ENCODE measurements at places on chromosomes 3 and 15.

DNA sequence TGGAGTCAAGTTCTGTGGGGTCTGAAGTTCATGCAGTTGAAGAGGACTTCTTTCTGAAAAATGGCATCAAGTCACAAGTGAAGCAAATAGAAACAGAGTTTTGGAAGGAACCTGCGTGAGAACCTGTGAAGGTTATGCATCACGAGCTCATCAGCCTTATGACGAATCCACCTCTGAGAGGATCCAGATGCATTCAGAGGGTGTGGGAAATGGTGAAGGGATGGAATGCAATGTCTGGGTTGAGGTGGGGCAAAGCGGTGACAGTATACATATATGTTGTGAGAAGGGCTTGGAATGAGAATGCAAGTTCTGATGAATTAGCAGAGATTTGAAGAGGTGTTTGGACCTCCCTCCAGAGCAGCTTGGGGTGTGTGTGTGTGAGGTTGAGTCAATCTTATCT lies 382.1 kb upstream of the TBL1XR1 start:
- no peak for DNase-seq

DNA sequence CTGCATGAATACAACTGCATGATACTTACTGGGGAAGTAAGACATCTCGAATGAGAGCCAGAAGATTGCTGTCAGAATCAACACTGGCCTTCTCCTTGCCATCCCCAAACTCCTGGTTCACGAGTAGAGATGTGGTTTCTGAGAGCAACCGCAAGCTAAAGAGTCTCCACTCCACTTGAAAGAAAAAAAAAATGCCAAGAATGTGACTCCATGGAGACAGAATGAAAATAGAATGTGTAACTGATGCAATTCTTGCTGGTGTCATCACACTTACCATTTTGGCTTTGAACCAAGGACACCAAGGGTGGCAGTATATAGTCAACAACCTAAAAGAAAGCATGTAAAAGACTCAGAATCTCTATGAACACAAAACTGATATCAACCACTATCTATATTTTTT lies 280.4 kb downstream of the ULK4 start:
- DNase-seq, result no peak

- DNase-seq, result no peak
These were observed 1.2 kb upstream of the FEZF2 start for GRCh38 chr3:62374341-62375218.

DNA sequence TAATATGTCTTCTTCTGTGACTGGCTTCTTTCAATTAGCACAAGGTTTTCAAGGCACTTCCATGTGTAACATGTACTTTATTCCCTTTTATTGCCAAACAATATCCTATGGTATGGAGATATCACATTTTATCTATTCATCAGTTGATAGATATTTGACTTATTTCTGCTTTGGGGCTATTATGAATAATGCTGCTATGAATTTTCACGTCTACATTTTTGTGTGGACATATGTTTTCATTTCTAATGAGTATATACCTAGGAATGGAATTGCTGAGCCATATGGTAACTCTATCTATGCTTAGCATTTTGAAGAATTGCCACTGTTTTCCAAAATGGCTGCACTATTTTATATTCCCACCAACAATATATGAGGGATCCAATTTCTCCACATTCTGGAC lies 3.6 kb upstream of the AGTR1 start:
- DNase-seq, result no peak

DNA sequence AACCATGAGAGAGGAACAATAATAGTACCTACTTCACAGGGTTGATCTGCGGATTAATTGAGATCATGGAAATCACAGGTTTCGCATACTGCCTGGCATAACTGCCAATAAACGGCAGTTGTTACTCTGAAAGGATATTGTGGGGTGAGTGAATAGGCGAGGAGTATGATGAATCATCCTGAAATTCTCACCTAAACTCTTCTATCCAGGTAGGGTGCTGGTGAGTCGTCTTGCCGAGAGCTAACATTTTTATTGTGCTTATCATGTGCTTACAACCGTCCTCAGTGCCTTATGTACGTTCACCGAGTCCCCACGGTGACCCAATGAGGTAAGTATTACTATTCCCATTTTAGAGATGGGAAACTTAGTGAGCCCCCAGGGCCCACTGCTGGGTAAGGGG lies 52.4 kb upstream of the SRGAP3 start:
- DNase-seq, result no peak

DNA sequence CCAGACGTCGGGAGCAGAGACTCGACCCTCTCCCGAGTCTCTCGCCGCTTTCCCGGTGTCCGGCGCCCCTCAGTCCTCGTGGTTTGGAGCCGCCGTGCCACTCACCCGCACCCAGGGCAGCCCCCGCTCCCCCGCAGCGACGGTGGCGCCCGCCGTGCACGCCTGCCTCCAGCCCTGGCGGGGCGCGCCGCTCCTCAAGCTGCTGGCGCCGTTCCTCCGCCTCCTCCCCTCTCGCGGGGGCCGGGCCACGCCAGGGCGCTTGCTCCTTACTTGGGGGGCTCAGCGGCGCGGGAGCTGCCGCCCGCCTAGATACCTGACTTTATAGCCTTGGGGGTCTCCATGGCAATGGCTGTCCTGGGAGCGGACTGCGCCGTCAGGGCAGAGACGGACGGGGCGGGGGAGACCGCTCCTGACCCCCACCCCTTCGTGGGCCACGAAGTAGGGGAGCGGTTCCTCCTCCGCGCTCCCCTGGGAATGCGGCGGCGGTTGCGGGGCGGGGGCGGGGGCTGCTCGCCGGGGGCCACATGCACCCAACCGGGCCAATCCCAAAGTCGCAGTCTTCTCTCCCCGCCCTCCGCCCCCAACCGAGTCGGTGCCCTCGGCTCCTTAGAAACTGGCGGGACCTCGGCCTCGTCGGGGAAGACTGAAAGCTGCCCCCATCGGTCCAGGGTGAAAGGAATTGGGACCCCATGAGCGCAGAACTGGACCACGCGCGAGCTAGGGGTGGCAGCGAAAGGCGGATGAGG lies at the start of gene ANKRD63:
TSS of gene ANKRD63 (minus strand) at position 196 of the 746 bp plus-strand sequence. CDS start 478 bp downstream, outside the sequence.
- DNase-seq, result no peak

DNA sequence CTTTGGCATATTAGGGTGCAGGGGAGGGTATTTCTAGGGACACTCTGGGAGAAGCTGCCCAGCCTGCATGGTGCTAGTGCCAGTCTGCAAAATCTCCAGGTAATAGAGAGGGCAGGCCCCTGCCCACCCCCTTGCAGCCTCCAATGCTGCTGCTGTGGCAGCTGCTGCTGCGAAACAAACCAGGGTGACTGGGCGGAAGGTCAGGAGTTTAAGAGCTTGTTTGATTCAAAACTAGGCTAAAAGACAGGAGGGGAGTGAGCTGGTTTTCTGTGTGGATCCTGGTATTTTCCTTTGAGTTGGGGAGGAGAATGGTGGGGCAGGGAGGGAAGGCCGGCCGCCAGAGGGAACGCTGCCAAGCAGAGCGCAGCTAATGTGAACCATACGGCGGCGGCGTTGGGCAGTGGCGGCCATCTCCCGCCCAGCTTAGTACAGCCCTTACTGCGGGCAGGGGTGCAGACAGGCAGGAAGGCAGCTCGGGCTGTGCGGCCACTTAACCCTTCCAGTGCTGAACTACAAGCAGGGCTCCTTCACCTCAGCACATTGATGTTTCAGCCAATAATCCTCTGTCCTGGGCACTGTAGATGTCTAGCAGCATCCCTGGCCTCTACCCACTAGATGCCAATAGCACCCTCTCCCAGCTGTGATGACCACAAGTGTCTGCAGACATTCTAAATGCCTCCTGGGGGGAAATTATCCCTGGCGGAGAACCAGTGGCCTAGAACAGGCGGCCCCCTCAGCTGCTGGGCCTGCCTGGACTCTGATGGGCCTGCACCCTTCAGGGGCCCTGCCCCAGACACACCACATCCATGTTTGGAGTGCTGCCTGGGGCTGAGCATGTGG lies 125.7 kb downstream of the EEFSEC start:
- DNase-seq, result no peak

DNA sequence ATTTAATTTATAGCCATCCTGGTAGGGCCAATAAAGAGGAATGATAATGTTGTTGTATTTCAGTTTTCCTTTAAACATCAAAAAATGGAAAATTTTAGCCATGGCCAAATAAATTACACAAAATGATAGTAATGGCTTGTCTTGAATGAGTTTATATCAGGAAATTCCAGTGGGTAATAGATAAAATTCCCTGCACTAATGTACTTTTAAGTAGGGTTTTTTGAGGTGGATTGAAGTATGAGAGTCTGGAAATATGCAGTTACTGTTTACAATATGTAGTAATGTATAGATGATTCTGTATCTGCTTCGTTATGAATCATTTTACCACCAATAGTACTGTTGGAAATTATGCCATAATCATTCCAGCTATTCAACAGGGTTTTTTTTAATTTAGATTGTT lies 219.4 kb upstream of the ROBO2 start:
- DNase-seq, result no peak
